ENCODE measurements at places on chromosomes 2 and 18. TPM values are rescaled to one million over a fixed set of nuclear protein-coding genes. Genes with fewer than 3 reads are reported as not detected.

RGPD3 gene
- 0.17 TPM for total RNA-seq

- DNase-seq, result peak; percentile 74
Observed at GRCh38 chr2:238097988-238098871, 1.9 kb upstream of the ESPNL start.

- no peak for DNase-seq
Observed at GRCh38 chr2:88746929-88747490, 55.5 kb downstream of the RPIA start.

LGALSL gene
- 3.1 TPM for total RNA-seq

PRSS56 gene
- not detected for total RNA-seq

GRCh38 chr2:120881981-120882788, 146.5 kb downstream of the GLI2 start:
- no peak for DNase-seq

NXPH2 gene
- not detected for total RNA-seq

PSMA8 gene
- not detected for total RNA-seq

GRCh38 chr2:238720232-238720672, 127.6 kb upstream of the TWIST2 start:
- peak; percentile 38 for DNase-seq

- no peak for DNase-seq
Observed at GRCh38 chr18:71370095-71370494, 1081.2 kb downstream of the SOCS6 start.

DNA sequence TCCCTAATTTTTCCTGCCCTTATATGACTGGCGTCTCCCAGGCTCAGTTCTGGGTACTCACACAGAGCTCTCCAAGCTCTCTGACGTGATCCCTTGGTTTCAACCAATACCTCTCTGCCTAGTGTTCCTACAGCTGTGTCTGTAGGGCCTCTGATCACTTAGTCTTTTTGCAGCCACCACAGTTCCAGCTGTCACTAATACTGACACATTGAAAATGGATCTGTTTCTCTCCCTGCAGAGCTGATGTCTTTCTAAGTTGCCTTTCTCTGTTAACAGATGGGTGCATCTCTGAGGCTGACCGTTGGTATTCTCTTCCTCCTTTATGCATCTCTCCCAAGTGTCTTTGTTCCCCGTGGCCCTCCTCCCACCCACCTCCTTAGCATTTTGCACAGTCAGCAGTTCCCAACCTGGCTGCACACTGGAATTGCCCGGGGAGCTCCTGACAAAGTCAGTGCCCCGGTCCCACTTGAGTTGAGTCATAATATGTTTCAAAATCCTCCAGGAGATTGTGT, 62.5 kb downstream of the CERS6 start:
- DNase-seq, result peak; percentile 44

DNA sequence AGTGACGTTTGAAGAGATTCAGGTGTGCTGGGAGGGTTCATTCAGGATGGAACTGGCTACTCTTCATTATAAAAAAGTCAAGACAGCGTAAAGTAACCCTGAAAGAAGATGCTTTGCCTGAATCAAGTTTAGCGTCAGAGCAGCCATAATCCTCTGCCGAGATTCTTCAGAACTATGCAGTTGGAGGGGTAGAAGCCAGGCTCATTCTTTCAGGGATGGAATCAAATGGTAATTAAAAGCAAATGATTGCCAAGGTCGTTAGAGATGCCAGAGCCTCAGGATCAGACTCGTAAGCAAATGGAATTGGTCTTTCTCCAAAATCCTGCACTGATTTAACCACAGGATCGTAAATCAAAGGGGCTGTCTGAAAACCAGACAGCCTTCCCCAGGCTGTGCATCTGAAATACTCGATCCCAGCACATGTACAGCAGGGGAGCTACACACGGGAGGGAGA, 21.9 kb downstream of the APCDD1 start:
- peak; percentile 83 for DNase-seq

DNA sequence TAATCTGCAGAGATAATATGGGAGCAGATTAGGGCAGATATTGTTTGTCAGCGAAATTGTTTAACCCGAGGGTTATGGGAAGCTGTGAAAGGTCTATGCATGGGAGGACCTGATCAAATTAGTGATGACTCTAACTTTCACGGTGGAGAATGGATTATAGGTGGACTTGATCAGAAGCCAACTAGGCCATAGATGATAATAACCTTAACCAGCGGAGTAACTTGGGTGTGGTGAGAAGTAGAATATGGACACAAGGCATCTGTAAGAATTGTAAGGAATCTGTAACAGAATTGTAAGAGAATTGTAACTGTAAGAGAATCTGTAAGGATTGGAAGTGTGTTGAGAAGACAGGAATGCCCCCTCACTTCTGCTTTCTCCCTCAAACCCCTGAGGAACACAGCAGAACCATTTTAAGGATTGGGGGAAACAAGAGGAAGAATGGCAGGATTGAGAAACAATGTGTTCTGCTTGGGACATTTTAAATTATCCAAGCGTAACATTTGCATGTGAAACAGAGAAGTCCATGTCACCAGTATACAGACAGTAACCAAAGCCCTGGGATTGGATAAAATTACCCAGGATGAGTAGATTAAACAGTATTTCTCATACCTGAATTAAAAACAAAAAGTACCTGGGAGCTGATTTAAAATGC, 14.9 kb upstream of the SLC39A10 start:
- DNase-seq, result no peak

GRCh38 chr2:43406651-43407279, 180.4 kb upstream of the ZFP36L2 start:
- no peak for DNase-seq

DNA sequence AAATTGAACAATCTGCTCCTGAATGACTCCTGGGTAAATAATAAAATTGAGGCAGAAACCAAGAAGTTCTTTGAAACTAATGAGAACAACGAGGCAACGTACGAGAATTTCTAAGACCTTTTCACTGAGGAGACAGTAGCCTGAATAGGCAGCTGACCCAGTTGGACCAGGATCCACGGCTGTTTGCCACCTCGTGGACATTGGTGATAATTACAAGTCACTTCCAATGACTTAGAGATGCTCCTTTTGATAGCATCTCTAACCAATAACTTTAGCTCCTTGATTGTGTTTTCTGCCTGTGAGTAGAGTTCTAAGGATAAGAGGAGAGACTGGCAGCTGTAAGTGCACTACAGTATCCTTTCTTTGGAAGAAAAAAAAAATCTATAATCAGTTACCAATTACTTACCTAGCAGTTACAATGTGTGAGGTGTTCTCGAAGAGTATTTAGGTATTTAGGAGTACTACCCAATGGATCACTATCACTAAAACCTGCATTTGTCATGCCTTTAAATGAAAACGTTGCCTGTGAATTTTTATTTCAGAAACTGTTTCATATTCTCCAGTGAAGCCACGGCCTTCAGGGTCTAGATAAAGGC, 31.3 kb upstream of the CNTNAP5 start:
- DNase-seq, result no peak

DNA sequence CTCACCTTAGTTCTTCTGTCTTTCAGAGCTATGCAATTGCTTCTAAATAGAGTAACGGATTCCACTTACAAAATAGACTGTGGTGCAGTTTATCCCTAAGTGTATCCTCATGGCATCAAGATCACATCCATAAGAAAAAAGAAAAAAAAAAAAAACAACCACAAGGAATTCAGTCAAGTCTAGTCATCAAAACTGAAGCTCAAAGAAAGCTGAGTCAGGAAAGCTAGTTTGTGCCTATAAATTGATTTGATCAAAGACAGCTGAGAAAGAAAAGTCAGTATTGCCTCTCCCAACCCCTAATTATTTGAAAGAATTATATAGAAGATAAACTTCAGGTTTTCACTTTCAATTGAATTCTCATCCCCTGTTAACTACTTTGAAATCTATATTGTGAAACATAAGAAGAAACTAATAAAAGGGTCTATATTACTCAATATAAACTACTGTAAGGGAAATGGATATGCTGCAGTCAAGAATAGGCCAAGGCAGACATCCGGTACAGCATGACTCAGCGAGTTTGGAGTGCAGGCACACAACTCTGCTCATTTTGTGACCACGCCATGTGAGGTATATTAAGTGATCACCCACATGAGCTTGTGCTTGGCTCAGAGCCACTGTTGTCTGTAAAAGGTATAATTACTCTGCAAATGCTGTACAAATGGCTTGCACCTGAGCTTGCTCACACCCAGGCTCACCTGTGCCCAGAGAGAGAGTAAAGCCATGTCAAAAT, 568.1 kb upstream of the CRIM1 start:
- peak; percentile 3 for DNase-seq

DNA sequence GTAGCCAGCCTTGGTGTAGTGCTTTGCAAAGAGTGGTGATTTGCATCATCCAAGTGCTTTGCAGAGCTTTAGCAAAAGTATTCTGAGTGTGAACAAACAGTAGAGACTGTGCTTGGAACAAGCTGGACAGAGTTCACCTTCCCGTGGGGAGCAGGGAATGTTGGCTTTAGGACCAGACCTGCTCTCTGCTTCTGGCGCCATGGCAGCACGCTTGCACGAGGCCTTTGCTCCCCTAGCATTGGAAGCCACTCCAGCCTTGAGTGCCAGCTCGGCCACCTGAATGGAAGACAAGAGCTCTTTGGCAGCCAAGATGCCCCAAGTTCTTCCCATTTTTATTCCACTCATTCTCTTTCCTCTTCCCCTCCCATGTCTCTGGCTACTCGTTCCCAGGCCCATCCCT, 250.8 kb upstream of the OSR1 start:
- no peak for DNase-seq

- DNase-seq, result no peak
Observed at GRCh38 chr2:127138281-127138680, 31.3 kb upstream of the BIN1 start.

- DNase-seq, result peak; percentile 78
Observed at GRCh38 chr2:217218269-217219163, 358.7 kb upstream of the TNP1 start.

GRCh38 chr2:172970660-172971059, 105.0 kb upstream of the MAP3K20 start:
- DNase-seq, result no peak

DNAH7 gene
- 0.99 TPM for total RNA-seq

DNA sequence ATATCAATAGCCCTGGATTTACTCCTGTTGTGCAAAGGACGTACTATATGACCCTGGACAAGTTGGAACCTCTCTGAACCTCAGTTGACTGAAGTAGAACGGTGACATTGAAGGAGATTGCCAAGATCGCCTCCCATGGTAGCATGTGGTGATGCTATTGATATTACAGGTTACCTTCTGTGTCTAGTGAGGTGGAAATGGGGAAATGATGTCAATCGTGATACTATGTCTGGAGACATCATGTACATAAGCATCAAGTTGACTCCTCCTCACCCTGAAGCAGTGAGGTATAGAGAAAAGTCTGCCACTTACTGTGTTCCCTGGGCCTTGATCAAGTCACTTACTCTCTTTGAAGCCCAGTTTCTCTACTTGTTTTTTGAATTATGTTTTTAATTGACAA, 93.9 kb downstream of the KLF7 start:
- no peak for DNase-seq

DNA sequence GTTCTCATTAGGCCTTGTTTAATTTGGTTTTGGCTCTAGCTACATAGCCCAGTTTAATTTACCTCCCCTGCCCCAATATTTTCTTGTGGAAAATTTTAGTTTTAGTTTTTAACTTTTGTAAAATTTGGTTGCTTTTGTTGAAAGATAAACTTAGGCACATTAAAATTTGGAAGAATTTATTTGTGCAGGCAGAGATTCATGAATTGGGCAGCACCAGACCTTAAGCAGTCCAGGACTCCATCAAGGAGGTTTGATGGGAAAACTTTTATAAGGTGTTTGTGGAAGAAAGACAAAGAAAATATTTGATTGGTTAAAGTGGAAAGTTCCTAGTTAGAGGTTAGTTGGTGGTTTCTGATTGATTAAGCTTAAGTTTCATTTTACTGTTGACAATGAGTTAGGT, 16.4 kb upstream of the PNPT1 start:
- no peak for DNase-seq

DNA sequence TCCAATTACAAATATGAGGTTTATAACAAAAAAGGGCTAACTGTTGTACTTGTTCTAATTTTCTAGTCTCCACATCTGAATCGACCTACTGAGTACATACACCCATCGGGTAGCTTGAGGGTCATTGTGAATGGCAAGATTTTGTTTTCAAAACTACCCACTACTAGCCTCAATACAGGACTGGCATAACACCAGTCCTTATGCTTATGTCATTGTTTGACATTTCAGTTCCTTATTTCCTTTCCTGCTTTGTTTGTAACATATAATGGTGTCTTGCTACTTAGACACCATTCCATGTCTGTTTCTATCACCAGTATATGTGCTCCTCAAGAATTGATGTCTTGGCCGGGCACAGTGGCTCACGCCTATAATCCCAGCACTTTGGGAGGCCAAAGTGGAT, 86.0 kb downstream of the EPHA4 start:
- no peak for DNase-seq

AKAIN1 gene
- total RNA-seq, result not detected

DNA sequence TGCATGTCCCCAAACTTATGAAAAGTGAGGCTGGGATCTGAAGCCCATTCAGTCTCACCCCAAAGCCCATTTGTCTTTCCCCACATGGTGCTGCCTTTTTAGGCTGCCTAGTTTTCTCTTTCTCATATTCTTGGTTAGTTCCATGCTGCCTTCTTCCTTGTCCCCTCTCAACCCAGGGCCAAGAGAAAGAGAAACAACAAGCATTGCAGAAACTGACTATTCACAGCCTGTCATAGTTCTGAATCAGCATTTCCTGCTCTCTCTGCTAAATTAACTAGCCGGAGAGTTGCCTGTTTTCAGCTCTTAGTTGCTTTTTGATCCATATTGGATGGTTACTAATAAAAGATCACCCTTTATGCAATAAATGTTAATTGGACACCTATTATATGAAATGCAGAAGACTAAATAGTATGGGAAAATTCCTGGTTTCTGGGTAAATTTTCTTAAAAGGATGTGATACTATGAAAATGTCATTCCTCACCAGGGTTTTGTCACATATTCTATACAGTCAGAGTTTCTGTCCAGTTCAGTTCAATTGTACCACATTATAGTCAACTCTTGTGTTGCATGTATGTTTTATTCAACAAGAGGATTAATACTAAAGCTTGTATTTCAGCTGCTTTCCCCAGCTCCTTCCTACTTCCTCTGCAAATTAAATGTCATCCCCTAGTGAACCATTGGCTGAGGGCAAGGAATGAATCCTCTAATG, 246.5 kb downstream of the GALR1 start:
- DNase-seq, result no peak

QPCT gene
- 3.9 TPM for total RNA-seq

DNA sequence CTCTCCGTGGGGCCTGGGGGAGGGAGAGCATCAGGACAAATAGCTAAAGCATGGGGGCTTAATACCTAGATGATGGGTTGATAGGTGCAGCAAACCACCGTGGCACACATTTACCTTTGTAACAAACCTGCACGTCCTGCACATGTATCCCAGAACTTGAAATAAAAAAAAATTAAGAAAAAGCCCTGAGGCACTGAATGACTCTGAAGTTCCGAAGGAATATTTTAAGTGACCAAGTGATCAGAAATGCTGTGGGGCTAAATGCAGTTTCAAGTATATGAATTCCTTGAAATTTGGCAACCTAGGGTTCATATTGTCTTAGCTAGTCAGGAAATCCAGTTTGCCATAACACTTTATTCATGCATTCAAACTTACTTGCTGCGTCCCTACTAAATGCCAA, 127.5 kb downstream of the MC4R start:
- DNase-seq, result no peak
